Caudate nucleus (tissue), 63 donors: ENCODE measurements at places on chromosomes 1 and 21.

GRCh38 chr1:108067884-108068540 is 103.0 kb upstream of the VAV3 start:
- no peak for DNase-seq

- no peak for DNase-seq
These were observed 51.8 kb downstream of the CD160 start for GRCh38 chr1:145771056-145771455.

GRCh38 chr1:36084497-36085115 is 712 bp downstream of the TEKT2 start:
- no peak for DNase-seq

DNA sequence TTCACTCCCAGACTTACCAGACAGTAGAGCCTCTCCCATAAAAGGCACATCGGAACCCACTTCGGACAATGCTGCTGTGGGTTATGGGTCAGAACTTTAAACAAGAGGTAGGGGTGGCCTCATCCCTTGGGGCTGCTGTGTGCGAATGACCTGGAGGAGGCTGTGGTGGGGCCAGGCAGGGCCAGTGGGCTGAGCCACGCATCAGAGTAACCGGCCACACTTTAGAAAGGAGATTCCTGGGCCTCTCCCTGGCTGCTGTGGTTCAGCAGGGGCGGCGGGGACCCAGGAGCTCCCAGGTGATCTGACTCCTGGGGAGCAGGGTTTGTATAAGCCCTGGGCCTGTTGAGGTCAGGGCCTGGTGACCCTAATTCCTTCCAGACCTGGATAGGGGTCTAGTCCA is 110.2 kb upstream of the C1orf174 start:
- no peak for DNase-seq

DNA sequence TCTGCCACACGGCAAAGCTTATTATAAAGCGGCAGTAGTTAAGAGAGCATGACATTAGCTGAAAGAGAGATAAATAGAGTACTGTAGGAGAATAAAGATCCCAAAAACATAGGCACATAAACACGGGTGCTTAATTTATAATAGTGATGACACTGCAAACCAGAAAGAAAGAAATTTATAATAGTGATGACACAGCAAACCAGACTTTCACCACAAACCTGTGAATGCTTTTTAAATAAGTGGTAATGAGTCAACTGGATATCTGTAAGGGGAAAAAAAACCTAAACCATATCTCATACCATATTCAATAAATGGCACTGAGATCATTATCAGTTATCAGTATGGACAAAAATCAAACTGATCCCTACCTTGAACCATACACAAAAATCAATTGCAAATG is 25.5 kb downstream of the USP1 start:
- DNase-seq, result no peak
